ENCODE measurements at places on chromosomes 1 and 21.

- no peak for DNase-seq
Observed at GRCh38 chr1:237141502-237141901, 99.5 kb downstream of the RYR2 start.

- no peak for DNase-seq
Observed at GRCh38 chr1:38064197-38064903, 17.8 kb upstream of the POU3F1 start.

GRCh38 chr1:211580303-211580687, 1.3 kb upstream of the SLC30A1 start:
- DNase-seq: no peak

DNA sequence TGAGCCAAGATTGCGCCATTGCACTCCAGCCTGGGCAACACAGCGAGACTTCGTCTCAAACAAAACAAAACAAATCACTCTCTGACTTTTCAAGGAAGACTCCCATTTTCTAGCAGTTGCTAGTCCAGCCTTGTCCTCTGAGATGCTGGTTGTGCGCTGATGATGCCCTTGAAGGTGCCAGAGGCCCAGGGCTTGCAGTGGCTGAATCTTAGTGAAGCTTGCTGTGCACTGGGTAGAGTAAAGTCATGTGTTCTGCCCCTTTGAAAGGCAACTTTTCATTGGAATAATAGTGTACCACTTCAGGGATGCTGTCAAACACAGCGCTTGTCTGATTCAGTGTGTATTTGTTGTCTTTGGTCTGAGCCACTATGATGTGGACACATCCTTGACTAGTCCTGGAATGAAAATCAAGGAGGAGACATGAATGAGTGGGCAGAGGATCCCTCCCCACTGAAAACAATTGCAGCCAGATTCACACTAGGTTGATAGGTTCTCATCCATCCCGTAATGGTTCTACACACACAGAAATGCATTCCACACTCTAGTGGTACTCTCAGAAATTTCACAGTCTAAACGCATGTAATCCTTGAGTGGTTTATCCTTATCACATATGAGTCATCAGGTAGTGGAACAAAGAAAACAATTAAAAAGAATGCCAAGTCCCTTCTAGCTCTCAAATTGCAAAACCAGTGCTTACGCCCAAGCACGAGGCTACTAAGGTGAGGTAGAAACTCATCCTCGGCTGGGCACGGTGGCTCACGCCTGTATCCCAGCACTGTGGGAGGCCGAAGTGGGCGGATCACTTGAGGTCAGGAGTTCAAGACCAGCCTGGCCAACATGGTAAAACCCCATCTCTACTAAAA, 17.8 kb upstream of the TDRD10 start:
- no peak for DNase-seq

GRCh38 chr1:38117444-38117887, 70.9 kb upstream of the POU3F1 start:
- no peak for DNase-seq

DNA sequence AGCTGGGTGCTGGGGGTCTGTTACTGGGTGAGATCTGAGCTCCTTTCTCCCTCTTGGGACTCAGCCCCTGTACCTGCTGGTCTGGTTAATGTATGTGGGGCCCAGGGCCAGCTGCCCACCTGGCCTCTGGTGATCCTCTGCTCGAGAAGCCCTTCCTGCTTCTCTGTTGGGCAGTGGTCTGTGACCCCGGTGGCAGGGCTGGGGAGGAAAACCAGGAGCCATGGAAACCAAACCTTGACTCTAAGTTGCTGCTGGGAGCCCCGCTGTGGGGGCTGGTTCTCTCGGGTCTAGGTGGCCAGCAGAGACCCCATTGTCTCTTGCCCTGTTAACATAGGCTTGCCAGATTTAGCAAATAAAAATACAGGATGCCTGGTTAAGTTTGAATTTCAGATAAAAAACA, 1.3 kb downstream of the PADI1 start:
- no peak for DNase-seq

Data from uterus (tissue), 4 donors.